A549 treated with GW870086 at 1 μM for 4 hours (cell line): ENCODE measurements at places on chromosomes 16 and 17. TPM values are rescaled to one million over a fixed set of nuclear protein-coding genes. Genes with fewer than 3 reads are reported as not detected.

Gene CTRB2
- not detected in 5 replicates for total RNA-seq

Gene KRTAP9-1
- not detected in 5 replicates for total RNA-seq

Gene WFIKKN1
- total RNA-seq = 0.06 to 0.19 TPM (median 0.14 TPM) in 5 replicates

Gene ALOX15B
- 0.05 to 0.07 TPM in 2 of 5 replicates, not detected in the others for total RNA-seq

Gene AHSP
- total RNA-seq = not detected in 5 replicates

Gene IRX3
- total RNA-seq = 5.0 to 6.5 TPM (median 5.2 TPM) in 5 replicates

Gene ANKRD13B
- total RNA-seq = 18.4 to 30.3 TPM (median 27.1 TPM) in 5 replicates

Gene ZSCAN10
- total RNA-seq = 0.33 TPM in 1 of 5 replicates, not detected in the others

Gene TP53TG3
- 0.61 to 1.00 TPM (median 0.79 TPM) in 4 of 5 replicates, not detected in the other for total RNA-seq

Gene IST1
- 150 to 184 TPM (median 172 TPM) in 5 replicates for total RNA-seq
